ENCODE measurements at places on chromosomes 6 and 20. TPM values are rescaled to one million over a fixed set of nuclear protein-coding genes. Genes with fewer than 3 reads are reported as not detected.

HRH3 gene
- total RNA-seq, result not detected

CDS2 gene
- 15.0 TPM for total RNA-seq

COL9A3 gene
- 6.1 TPM for total RNA-seq

TRIM40 gene
- total RNA-seq, result not detected

ZFP57 gene
- not detected for total RNA-seq

ITPA gene
- 106 TPM for total RNA-seq

ZNF341 gene
- total RNA-seq, result 0.68 TPM

TRIM31 gene
- total RNA-seq, result not detected

DNA sequence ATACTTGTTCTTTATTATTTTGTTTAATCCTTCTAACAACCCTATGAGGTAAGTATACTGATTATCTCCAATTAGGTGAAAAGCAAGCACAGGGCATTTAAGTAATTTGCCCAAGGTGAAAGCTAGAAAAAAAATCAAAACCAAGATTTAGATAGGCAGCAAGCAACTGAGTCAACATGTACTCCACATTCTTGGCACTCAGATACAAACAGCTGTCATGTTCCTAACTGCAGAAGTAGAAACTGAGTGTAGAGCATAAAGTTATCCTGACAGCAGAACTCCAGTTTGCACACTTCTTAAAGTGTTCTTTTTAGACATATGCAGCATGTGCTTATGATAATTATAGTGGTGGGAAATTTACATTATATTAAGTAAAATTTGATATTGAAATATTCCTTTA is 278.1 kb downstream of the MEI4 start:
- no peak for DNase-seq

- no peak for DNase-seq
These were observed 68.3 kb upstream of the ASF1A start for GRCh38 chr6:118825661-118826060.

- DNase-seq, result peak; percentile 83
These were observed at the start of gene EPHA7 for GRCh38 chr6:93419304-93420162. Gene EPHA7, minus strand, starts transcription at chr6:93419559. Its CDS starts 218 bp downstream, at chr6:93419341.

GRCh38 chr20:20665606-20666332 is 46.7 kb downstream of the RALGAPA2 start:
- no peak for DNase-seq

DNA sequence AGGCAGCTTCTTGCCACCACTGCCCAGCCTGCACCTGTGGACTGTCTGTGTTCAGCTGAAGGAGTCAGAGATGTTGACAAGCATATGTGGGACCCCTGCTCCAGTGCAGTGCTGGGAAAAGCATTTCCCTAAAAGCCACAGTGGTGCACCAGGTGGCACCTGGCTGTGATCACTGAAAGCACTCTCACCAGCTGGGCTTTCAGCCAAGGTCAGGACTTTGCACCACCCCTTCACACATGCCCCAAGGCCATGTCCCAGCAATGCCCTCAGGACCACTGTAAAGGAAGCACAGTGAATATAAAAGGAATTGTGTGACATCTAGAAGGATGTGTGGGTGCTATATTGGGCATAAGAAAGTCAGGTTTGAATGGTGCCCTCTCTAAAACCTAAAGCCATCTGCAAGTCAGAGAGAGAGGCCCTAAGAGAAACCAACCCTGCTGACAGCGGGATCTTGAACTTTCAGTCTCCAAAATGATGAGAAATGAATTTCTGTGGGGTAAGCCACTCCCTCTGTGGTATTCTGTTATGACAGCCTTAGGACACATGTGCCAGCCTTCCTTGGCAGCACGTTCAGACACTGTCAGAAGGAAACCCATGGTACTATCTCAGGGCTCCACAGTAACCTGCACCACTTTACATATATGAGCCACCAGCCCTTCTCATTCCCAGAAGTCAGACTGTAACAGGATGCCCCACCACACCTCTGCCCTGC is 30.7 kb downstream of the CBLN4 start:
- no peak for DNase-seq

DNA sequence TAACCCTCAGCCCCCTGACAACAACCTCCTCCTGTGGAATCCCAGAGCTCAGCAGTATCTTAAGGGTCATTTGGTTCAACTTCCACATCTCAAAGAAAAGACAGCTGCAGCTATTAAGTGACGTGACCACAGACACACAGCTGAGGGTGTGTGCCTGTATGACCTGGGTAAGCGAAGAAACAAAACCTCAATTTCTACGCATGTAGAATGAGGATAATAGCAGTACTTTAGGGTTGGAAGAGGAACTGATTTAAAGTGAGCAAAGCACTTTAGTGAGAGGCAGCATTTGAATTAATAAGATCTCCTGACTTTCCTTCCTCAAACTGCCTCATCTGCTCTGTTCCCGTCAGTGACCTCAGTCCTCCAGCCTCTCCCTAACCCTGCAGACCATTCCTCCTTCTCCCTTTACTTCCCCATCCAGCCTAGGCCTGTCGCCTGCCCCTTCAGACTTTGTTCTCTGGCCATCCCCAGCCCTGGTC is 6.8 kb upstream of the ARMC2 start:
- DNase-seq, result no peak

- no peak for DNase-seq
These were observed 597 bp downstream of the ADA start for GRCh38 chr20:44650771-44651433.

DNA sequence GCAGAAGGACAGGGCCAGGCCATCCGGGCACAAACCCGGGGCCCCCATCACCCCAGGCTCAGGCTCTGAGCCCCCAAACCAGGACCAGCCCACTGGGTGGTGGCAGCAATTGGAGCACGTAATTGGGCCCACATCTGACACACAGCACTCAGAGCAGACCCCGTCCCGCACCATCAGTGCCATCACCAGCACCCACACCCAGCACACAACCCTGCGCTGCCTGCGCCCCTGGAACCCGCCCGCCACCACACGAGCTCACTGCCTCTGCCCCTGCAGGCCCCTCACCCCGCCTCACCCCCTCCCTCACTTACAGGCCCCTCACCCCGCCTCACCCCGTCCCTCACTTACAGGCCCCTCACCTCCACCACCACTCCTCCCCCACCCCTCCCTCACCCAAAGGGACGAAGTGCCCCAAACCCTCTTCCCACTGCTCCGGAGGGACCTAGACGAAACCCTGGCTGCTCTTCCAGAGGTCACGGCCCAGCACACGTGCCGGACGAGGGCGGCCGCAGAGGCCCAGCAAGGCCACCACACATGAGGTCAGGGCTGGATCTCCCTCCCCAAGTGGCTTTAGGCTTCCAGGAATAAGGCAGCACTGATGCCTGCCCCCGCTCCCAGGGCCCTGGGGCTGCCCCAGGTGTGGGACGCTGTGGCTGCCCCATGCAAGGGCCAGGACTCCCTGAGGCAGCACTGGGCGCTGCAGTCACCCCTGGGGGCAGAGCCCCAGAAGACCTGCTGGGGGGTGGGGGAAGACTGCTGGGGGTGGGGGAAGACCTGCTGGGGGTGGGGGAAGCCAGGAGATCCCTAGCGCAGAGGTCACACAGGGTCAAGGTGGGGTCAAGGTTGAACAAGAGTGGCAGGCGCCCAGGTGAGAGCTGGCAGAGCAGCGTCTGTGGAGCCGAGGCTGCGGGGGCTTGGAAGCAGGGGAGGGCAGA is 22.4 kb downstream of the KCNQ2 start:
- DNase-seq, result no peak

- DNase-seq, result peak; percentile 54
These were observed 82.0 kb upstream of the EDN1 start for GRCh38 chr6:12208190-12208589.

- DNase-seq, result no peak
These were observed 23.7 kb upstream of the TFAP2C start for GRCh38 chr20:56605261-56605996.

DNA sequence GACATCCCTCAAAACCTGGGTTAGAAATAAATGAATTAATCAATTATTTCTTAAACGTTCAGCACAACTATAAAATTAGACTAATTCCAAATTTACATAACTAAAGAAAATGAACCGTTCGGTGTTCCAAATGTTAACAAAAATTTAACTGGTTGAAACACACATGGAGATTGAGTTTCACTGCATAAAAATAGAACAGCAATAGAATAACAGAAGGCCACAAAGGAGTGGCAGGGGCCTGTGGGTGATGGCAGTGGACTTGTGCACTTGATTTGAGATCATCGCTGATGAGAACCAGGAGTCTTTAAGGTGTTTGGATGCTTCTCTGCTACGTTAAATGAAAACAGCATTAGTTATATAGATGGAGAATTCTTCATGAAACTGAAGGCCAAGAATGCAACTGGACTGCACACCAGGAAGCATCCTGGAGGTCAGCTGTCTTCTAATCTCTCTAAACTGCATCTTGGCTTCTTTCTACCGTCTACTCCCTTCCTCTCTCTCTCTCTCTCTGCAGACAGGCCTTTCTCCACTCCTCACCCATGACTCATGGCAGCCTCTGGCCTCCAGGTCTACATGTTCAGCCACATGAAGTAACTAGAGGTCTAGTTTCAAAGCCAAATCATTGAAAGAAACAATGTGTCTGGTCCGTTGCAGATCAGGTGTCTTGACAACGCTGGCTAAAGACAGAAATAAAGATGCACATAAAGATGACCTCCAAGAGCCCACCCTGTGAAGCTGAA is 111.3 kb downstream of the SIM1 start:
- DNase-seq, result no peak

DNA sequence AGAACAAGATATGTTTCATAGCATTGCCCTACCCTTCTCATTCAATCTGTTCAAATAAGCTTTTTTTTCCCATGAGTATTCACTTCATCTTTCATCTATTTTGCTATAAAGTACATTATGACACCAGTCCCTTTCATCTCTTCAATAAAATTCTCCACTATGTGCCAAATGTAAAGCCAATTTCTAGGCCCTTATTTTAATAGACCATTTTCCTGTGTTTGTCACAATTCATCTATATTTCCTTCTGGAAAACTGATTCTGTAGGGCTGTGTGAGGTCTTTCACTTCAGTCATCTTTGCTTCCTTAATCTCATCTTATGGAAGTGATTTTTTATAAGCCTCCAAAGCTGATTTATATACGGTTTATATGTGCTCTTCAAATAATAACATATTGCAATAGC is 992.4 kb upstream of the EYS start:
- no peak for DNase-seq

DNA sequence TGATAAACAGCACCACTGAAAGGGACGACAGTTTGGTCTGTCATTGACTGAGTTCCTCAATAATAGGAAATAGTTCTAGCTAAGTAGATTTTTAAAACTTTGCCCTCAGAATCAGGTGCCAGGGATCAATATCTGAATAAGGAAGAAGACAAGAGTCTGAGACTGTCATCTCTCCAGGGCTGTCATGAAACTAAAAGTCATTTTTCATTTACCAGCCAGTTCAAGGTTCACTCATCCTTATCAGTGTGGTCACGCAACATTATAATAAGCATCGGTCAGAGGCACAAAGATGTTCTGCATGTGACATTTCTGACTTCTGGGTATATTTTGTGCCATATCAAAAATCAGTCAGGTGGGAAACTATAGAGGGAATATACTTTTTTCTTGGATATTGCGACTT is 52.5 kb upstream of the E2F3 start:
- no peak for DNase-seq

DNA sequence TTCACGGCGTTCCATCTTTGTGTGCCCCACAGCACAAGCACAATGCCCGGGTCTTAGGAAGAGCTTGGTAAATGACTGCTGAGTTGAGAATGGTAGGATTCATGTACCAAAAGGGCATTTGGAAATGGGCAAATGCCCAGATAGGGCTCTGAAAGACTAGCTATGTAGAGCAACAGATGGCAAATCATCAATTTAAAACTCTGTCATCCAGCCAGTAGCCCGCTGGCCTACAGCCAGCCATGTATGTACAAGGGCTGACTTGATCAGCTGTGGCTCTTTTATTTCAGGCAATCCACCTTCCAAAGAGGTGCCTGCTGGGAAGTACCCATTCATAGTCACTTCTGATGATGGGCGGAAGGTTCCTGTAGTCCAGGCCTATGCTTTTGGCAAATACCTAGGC is 35.1 kb downstream of the NT5E start:
- no peak for DNase-seq

- DNase-seq, result peak; percentile 76
These were observed 702 bp upstream of the TNFAIP3 start for GRCh38 chr6:137866200-137866913.

DNA sequence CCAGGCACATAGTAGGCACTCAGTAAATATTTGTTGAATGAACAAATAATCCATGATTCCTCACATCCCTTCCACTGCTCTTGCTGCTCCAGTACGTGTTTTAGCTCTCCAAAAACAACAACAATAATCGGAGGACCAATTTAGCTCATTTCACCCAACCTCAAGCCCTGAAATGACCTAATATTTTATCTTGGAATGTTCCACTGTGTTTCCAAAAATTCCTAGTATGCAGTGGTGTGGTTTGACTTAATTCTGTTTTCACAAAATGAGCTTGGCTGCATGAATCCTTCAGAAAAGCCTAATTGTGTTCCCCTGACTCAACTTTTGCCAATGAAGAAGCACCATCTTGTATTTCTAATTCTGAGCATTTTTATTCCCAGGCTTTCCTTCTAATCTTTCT is 168.0 kb upstream of the PHACTR1 start:
- DNase-seq, result peak; percentile 52

DNA sequence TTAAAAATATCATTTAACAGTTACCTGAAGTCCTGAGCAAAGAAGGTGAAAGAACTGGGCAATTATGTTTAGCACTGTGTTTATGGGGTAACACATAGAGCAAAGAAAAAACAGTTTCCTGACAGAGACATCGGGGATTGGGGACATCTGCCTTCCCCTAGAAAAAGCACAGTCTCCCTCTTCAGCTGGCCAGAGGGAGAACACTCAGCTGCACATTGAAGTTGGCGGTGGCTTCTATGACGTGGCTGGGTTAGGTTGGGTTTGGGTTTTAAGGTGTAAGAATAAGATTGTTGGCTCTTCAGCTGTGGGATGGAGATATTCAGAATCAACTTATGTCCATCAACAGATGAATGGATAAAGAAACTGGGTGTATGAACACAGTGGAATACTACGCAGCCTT is 124.0 kb upstream of the DTNBP1 start:
- DNase-seq, result no peak

GRCh38 chr20:49964964-49965780 is 17.6 kb upstream of the SNAI1 start:
- DNase-seq, result peak; percentile 59

GRCh38 chr20:59104831-59105230 is 58.8 kb upstream of the ZNF831 start:
- DNase-seq, result no peak

GRCh38 chr20:17463711-17464110 is 67.5 kb downstream of the BFSP1 start:
- DNase-seq, result no peak

- DNase-seq, result no peak
These were observed 6.8 kb downstream of the HSPA12B start for GRCh38 chr20:3739054-3739925.

DNA sequence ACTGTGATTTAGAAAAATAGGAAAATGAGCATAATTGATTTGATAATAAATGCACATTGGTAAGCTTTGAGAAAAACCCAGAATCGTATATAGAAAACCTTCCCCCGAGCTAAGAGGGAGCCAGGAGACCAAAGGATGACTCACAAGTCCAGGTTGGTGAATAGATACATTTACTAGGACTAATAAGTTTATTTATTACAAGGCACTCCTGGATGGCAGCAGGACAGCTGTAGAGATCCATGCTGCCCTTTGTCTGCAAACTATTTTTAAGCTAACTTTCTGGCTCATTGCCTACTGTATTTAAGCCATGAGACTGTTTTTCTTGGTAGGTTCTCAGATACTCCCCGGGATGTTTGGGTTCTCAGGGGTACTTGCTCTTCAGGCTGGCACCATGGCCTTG is 13.4 kb downstream of the CASP8AP2 start:
- no peak for DNase-seq

Data from Daoy (cell line).